ENCODE measurements at places on chromosomes 4 and X. TPM values are rescaled to one million over a fixed set of nuclear protein-coding genes. Genes with fewer than 3 reads are reported as not detected.

The GAGE13 gene
- total RNA-seq = not detected

The TDO2 gene
- 0.26 TPM for total RNA-seq

The CT45A10 gene
- not detected for total RNA-seq

The NHSL2 gene
- 0.26 TPM for total RNA-seq
